NCI-H460 (cell line): ENCODE measurements at places on chromosomes 1 and 21.

DNA sequence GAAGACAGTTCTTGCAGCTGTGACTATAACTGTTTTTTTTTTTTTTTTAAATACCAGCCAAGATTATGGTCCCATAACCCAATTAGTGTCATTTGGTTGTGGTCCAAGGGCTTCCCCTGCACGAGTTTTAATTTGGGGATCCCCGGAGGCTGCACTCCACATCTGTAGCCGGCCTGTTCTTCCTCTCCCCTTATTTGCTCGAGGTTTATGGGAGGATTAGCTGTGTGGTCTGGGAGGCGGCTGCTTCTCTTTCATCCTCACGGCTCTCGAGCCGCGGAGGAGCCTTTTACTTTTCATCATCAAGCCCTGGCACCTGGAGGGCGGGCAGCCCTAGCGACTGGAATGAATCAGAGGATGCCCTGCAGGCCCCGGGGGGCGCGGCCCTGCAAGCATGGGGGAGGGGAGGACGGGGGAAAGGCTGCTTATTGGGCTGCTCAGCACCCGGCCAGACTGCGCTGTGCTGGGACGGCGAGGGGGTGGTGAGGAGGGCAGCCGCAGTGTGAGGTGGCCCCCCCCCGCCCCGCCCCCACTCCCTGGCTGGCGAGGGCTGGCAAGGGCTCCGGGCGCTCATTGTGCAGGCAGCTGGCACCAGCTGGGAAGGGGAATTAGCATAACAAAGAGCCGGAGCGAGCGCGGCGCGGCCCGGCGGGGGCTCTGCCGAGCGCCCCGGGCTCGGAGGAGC is 18.5 kb downstream of the SERTAD4 start:
- no peak for DNase-seq

GRCh38 chr21:32834916-32835235 is 63.3 kb upstream of the PAXBP1 start:
- no peak for DNase-seq

- DNase-seq: no peak
These were observed 216.3 kb downstream of the RGS7 start for GRCh38 chr1:241140670-241141069.

GRCh38 chr1:934991-935750 is 11.4 kb downstream of the SAMD11 start:
- DNase-seq: no peak

GRCh38 chr1:110645821-110646735 is 28.7 kb downstream of the KCNA3 start:
- DNase-seq: no peak

DNA sequence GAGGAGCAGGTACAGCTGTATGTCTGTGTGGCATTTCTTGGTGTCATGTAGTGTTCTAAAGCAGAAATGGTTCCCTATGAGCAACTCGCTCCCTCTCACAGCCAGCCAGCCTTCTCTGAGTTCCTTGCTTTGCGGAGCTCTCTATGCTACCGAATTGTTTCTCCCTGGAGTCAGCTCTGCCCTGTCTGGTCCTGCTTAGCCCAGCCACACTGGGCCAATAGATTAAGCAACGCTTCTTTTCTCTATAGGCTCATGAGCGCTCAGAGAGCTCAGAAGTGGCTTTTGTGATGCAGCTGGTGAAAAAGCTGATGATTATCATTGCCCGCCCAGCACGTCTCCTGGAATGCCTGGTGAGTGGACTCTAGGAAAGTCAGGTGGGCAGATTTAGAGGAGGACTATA is 113.1 kb downstream of the PIK3R3 start:
- DNase-seq: no peak

DNA sequence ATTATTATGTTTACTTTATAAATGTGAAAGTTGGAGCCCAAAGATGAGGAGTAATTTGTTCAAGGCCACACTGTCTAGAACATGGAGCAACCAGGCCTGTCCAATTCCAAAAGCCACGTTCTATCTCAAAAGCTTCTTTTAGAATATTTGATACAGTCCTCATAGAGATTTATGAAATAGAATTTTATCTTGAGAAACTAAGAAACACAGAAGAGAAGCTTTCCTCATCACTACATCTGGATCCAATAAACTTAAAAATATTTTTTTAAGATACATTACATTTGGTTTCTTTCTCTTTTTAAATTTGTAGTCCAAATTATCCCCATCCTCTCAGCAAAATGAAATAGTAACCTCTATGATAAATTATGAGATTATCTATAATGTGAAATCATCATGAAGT is 58.9 kb downstream of the DDAH1 start:
- no peak for DNase-seq

- DNase-seq: peak; percentile 54
These were observed 13.6 kb downstream of the SDCCAG8 start for GRCh38 chr1:243269461-243269801.

GRCh38 chr1:118948351-118948750 is 39.8 kb downstream of the TBX15 start:
- no peak for DNase-seq

DNA sequence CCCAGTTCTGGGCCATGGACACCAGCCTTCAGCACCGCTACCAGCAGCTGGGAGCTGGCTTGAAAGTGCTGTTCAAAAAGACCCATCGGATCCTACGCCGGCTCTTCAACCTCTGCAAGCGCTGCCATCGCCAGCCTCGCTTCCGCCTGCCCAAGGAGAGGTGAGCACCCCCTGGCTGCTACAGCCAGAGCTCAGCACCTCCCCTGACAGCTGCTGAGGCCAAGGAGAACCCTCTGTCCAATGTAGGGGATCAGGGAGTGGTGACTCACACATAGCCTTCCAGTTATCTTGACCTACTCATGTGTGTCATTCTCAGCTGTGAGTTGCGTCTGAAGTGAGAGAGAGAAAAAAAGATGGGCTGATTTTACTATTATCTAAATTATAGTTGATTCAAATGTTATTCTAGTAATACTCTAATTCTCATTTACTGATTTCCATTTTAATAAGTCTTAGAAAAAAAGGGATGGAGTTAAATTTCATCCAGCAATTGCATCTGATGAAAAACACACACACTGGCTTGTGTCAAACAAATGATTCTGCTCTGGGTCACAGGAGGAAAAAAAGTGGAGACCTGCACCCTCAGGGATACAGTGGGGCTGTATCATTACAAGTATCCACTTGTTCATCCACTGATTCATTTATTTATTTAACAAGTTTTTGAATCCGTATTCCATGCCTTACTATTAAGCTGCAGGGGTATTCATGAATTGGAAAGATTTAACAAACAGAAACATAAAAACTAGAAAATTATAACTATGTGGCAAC is 108.0 kb downstream of the BRINP2 start:
- no peak for DNase-seq
